ENCODE measurements at places on chromosomes 1 and 21. TPM values are rescaled to one million over a fixed set of nuclear protein-coding genes. Genes with fewer than 3 reads are reported as not detected.

GRCh38 chr1:76023669-76024435 is 50.7 kb upstream of the ST6GALNAC3 start:
- DNase-seq, result no peak

DNA sequence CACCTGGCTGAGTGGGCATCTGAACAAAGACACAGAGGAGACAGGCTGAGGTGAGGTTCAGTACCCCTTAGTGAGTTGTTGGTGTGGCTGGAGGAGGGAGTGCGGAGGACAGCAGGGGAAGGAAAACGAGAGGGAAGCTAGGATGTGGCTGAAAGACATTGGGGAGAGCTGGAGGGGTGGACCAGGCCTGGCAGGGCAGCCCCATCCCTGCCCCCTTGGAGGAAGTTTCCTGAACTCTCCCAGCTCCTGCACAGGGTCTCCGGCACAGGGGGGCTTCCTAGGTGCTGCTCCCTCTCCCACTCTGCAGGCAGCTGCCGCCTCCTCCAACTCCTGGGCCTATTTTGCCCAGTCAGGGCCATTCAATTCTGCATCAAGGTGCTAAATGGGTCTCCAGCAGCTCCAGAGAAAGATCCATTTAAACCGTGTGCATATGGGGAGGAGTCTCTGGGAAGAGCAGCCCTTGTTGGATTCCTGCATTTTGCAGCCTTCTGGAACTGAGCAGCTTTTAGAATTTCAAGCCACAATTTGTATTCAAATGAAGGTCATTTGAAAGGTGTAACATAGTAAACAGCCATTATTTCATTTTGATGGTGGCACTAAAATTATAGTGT is 193.9 kb downstream of the CAMTA1 start:
- no peak for DNase-seq

GRCh38 chr1:235006816-235007215 is 121.8 kb downstream of the TOMM20 start:
- DNase-seq, result no peak

DNA sequence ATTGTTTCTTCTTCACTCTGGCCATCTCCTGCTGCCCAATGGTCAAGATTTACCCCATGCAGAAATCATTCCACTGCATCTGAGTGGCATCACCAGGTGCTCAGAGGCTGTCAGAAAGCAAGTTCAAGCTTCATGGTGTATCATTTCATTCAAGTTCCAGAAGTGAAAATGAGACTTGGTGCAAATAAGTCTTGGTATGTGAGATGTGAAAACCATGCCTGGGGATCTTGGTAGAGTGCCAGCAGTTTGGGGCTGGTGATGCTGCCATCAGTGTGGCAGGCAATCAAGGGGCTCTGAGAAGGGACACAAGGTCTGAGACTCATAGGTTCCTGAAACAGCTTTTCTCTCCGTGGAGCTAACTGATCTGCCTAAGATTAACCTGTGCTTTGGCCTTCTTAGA is 52.0 kb downstream of the CD2 start:
- no peak for DNase-seq

GRCh38 chr1:224338150-224338838 is 8.3 kb upstream of the NVL start:
- no peak for DNase-seq

DNA sequence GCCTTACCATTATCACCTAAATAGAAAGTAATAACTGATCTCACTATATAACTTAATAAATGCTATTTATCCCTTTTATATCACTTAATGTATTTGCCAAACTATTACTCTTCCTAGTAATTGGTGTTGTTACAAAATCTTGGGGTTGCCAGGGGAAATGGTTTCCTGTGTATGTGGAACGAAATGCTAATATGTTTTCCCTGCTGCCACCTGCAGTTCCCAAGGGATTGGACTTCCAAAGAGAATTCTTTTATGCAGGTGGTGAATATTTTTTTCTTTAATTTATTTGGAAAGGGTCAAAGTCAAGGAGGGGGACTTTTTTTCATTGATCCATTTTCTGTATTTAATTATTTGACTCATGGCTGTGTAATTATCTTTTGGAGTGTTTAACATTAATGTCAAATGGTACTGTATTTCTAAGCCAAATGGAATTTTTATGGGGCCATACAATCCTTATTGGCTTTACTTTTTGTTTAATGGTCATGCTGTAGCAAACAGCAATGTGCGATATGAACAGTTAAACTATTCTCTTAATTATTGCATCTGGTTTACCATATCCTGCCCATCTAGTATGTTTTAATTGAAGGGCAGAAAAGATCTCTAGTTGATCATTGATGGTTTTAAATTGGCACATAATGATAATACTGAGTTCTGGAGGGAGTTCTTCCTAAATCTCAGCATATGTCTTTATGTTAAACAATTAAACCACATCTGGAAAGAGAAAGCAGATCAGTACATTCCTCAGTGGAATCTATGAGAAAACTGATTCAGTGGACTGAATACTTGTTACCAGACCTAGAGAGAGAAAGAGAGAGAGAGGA is 486.3 kb downstream of the TTLL7 start:
- DNase-seq, result no peak

- DNase-seq, result no peak
Observed at GRCh38 chr21:16330908-16331268, 601.1 kb downstream of the USP25 start.

DNA sequence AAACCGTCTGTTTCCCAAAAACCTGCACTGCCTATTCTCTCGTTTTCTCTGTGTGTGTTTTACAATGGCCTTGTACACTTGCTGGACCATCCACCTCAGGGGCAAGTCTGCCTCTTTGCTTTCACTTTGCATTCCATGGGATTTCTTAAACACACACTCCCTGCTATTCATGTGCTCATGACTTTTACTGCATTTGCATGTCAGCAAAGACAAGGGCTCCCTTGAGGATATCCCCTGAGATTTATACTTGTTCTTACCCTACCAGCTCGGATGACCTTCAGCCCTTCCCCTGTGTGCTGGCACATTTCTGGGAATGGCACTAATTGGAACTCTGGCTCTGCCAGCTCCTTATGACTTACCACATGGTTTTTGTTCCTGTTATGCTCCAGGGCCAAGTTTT is 386.9 kb downstream of the AMY1C start:
- DNase-seq, result no peak

- DNase-seq, result no peak
Observed at GRCh38 chr1:51960262-51960661, 30.2 kb downstream of the RAB3B start.

- DNase-seq, result no peak
Observed at GRCh38 chr1:113684153-113684541, 75.1 kb downstream of the PHTF1 start.

GRCh38 chr1:57590978-57591377 is 167.1 kb upstream of the DAB1 start:
- no peak for DNase-seq

DNA sequence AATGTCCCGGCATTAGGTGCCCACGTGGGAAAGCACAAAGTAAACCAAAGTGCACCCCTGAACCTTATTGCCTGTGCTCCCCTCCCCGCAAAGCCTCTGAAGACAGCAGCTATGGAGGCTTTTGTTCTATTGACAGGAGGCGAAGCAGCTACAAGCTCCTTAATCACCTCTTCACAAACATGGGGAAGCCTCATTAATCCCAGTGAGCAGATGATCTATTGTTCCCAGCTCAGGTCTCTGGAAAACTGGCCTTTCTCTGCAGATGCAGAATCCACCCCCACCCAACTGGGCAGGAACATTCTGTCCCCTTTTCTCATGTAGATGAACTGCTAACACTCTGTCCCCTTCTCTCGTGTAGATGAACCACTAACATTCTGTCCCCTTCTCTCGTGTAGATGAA is 190.5 kb upstream of the CSF3R start:
- no peak for DNase-seq

- no peak for DNase-seq
Observed at GRCh38 chr1:36851087-36851486, 183.2 kb downstream of the GRIK3 start.

GRCh38 chr1:245246433-245246832 is 91.6 kb downstream of the KIF26B start:
- no peak for DNase-seq

DNA sequence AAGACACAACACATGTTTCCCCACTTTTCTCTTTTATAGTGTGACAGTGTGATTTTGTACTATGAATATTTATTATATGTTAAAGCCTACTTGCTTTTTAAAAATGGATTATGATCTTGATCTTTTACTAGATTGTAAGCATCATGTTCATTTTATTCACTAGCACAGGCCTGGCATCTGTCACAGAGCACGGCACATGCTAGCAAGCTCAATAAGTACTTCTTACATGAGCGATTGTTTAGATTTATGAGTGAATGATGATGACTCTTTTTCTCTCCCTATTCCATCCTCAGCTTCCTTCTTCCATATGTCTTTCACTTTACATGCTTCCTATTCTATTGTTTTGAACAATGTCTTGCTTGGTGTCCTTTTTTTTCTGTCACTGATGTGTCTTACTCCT is 1454.1 kb downstream of the MRPL39 start:
- DNase-seq, result no peak

- DNase-seq, result no peak
Observed at GRCh38 chr1:194647118-194647517, 1460.7 kb upstream of the B3GALT2 start.

GRCh38 chr1:27634177-27634984 is 604 bp downstream of the FGR start:
- DNase-seq, result peak; percentile 32

- DNase-seq, result peak; percentile 1
Observed at GRCh38 chr1:3669421-3669821, 17.1 kb downstream of the TP73 start.

DNA sequence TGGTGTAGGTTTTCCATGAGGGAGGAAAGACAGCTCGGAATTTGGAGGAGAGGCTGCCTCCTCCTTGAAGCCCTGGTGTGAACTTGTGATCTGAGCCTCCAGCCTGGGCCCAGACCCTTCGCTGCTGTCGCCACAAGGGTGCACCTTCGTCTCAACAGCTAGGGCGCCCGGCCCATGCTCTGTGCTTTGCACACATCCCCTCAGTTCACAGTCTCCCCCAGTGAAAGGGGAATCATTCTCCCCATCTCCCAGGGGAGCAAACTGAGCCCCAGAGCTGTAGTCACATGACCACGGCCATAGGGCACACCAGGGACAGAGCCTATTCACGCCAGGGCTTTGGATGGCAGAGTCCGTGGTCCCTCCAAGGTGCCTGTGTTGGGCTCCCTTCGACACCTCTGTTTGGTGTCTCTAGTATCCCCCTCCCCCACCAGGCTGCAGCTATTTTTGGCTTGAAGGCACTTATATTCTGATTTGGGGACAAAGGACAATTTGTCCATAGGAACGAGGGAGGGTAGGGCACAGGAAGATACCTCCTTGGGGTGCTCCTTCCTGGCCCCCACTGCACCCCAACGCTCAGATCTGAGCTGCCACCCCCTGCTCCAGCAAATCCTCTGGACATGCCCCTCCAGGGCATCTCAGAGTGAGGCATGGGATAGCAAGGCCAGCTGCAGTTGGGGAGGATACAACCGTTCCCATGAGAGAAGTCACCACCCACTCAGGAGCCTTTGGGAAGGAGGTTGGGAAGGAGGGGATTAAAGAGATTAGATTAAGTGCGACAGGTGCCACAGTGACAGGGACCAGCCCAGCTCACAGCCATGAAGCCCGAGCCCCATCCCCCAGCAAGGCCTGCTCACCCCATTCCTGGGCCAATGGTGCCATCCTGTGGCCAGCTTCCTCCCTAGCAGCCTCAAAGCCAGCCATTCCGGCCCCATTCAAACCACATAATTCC is 15.7 kb downstream of the MATN1 start:
- DNase-seq, result peak; percentile 69

- DNase-seq, result no peak
Observed at GRCh38 chr1:234745844-234746797, 136.1 kb upstream of the IRF2BP2 start.

GRCh38 chr1:58765441-58765840 is 18.4 kb downstream of the JUN start:
- no peak for DNase-seq

- DNase-seq, result no peak
Observed at GRCh38 chr1:192794768-192795035, 14.1 kb upstream of the RGS2 start.

- DNase-seq, result no peak
Observed at GRCh38 chr1:40310129-40310461, 7.0 kb downstream of the COL9A2 start.

DNA sequence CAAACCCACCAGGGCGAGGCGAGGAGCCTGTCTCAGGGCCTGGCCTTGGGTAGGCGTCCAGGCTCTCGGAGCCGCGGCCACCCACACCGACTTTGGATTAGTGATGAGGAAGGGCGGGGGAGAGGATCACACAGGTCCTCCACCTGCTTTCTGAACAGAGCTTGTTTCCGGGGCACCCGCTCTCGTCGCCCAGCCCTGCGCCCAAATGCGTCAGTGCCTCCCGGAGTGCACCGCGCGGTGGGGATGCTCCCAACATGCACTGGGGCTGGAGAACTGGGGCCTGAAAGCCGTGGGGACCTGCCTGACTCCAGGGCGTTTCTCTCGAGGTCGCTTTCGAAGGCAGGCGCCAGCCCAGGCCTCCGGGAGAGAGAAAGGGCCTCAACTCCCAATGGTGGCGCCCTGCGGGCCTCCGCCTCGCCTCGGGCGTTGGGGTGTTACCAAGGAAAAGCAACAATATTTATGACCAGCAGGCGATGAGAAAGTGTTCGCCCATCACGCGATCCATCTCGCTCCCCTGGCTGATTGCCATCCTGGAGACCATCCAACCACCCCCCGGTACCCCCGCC is 8.9 kb upstream of the LHX8 start:
- no peak for DNase-seq

GRCh38 chr1:113657126-113657525 is 102.2 kb downstream of the PHTF1 start:
- no peak for DNase-seq

GRCh38 chr1:229017091-229017490 is 253.8 kb upstream of the RAB4A start:
- no peak for DNase-seq

DNA sequence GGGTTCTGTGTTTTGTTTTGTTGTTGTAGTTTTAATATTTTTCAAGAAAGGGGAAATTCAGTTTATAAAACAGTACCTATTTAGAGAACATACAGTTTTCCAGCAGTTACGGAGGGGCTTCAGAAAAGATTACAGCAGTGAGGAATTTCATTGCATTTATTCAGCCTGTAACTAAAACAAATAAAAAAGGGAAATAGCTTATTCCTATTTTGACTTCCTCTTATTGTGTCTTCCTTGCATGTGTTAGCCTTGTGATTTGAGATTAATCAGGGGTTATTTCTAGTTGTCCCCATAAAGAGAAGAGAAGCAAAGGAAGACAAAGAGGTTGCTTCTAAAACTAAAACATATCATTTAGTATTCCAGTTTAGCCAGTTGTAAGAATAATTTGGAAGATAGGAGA is 35.0 kb downstream of the CTTNBP2NL start:
- DNase-seq, result no peak

The SFN gene
- total RNA-seq, result 0.73 TPM

The CELSR2 gene
- total RNA-seq, result 54.9 TPM

The CAPN8 gene
- 0.79 TPM for total RNA-seq

The NUF2 gene
- 0.44 TPM for total RNA-seq

The LCE2C gene
- 17.6 TPM for total RNA-seq

The LMO4 gene
- 56.5 TPM for total RNA-seq

The EFCAB14 gene
- 129 TPM for total RNA-seq

The NEK2 gene
- total RNA-seq, result not detected

The KCNJ9 gene
- total RNA-seq, result not detected

The CRABP2 gene
- total RNA-seq, result 3.0 TPM

The NUP210L gene
- 0.38 TPM for total RNA-seq

The TRIM45 gene
- 7.1 TPM for total RNA-seq

The KCNK1 gene
- 8.2 TPM for total RNA-seq

Measured in thyroid gland (tissue), 4 donors.